ENCODE measurements at places on chromosomes 1 and 21. TPM values are rescaled to one million over a fixed set of nuclear protein-coding genes. Genes with fewer than 3 reads are reported as not detected.

The GNG12 gene
- 21.9 TPM for total RNA-seq

The PRAMEF15 gene
- total RNA-seq: not detected

The THEM5 gene
- not detected for total RNA-seq

The KCNK1 gene
- total RNA-seq: 0.38 TPM

The PTPRC gene
- total RNA-seq: 7.0 TPM

The FCRLB gene
- 0.14 TPM for total RNA-seq

The ORC1 gene
- 0.19 TPM for total RNA-seq

The GOLT1A gene
- not detected for total RNA-seq

The OR2L3 gene
- total RNA-seq: not detected

The FYB2 gene
- 1.3 TPM for total RNA-seq

The PGLYRP3 gene
- total RNA-seq: not detected

Measured in psoas muscle (tissue), 8 donors.